ENCODE measurements at places on chromosomes 1 and 21.
A peak's percentile ranks its signal among the peaks of the same experiment; 100 is the strongest.

- peak; percentile 54 for DNase-seq
These were observed 2.5 kb upstream of the TMEM201 start for GRCh38 chr1:9586147-9586766.

GRCh38 chr1:28921286-28921869 is 7.0 kb downstream of the EPB41 start:
- no peak for DNase-seq

GRCh38 chr1:100982793-100983192 is 42.8 kb downstream of the DPH5 start:
- no peak for DNase-seq

GRCh38 chr1:178371235-178371634 is 125.5 kb downstream of the CLEC20A start:
- DNase-seq = no peak

DNA sequence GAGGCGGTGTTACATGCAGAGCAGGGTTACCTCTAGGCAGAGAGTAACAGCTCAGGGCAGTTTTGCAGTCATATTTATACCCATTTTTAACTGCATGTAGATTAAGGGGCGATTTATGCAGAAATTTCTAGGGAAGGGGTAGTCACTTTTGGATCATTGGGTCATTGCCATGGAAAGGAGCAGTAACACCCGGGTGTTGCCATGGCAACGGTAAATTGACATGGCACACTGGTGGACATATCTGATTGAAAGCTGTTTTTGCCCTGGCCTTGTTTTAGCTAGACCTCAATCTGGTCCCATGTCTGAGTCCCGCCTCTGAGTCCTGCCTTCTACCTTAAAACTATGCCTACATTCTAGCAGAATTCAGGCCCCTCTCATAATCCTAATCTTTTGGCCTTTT is 11.8 kb upstream of the USP1 start:
- no peak for DNase-seq

GRCh38 chr1:206411321-206411720 is 59.0 kb upstream of the IKBKE start:
- peak; percentile 34 for DNase-seq

Measured in osteoblast (primary cell).